ENCODE measurements at places on chromosomes 11 and 22. TPM values are rescaled to one million over a fixed set of nuclear protein-coding genes. Genes with fewer than 3 reads are reported as not detected.

DNA sequence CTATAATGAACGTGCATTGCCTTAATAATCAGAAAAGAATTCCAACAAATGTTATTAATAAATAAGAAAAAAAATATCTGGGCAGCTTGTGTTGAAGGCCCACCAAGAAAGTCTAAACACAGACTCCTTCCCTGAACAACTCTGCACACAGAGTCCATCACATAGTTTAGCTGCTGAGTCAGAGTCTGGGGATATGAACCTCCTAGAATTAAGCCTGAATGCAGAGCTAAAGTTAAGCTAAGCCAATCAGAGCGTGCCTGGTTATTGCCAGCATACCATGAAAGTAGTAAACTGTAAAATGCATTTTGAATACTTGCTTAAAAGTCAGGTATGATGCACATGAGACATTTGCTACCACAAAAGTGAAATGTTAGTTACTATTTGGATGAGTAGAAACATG is 25.6 kb upstream of the TENM4 start:
- H3K4me1 ChIP-seq, result peaks cover under 1% of the 10 kb centered on the region
- no peak overlapping the region for H3K4me3 ChIP-seq
- H3K36me3 ChIP-seq, result no peaks in the 10 kb centered on the region
- peak; percentile 18 for DNase-seq
- no peaks in the 10 kb centered on the region for H3K27me3 ChIP-seq

DNA sequence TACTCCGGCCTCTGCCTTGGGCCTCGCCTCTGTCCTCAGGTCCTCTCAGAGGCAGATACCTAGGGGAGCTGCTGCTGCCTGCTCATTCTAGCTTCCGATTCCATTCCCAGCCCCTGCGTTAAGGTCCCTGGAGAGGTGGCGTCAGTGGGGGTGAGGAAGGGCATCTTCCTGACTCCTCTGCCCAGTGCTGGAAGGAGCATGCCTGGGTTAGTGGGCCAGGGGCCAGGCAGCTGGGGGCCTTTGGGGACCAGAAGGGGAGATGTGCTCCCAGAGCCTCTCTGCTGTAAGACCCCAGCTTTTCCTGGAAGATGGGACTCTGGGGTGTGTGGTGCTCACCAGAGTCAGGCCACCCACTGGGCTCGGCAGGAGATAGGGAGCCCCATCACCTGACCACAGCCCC is 3.6 kb upstream of the MYO7A start:
- no peak for DNase-seq
- no peaks in the 10 kb centered on the region for H3K4me1 ChIP-seq
- H3K4me3 ChIP-seq, result no peak overlapping the region
- H3K27ac ChIP-seq, result no peak overlapping the region

GRCh38 chr11:62463121-62463542 is 44.3 kb downstream of the SCGB1A1 start:
- no peaks in the 10 kb centered on the region for H3K36me3 ChIP-seq
- H3K4me3 ChIP-seq, result no peak overlapping the region
- H3K4me1 ChIP-seq, result no peaks in the 10 kb centered on the region

DNA sequence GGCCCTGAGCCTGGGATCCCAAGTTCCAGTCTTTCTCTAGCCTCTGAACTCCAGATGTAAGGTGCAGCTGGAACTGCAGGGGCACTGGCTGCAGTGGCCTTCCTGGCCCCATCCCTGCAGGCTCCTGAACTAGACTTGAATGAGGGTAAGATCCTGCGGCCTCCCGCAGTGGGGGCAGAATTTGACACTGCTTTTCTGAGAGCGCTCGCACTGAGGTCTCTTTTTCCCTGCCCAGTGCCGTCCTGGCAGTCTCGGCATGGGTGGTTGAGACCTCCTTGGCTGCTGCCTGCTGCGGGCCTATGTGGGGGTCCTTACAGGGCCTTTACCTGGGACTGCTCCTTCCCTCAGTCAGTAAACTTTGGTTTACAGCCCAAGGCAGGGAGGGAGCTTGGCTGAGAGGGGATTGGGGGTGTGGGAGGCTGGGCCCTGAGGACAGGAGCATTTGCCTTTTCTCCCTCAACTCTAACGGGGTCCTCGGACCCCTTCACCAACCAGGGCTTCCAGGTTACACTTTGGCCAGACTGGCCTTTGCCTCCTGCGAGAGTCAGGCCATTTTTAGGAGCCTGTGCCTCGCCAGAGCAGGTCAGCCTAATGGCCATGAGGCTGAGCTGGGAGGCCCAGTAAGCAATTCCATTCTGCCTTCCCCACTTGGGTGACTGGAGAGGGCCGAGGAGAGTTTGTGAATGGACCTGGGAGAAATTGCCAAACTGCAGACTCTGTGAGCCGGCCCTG is 35.4 kb downstream of the FAM83F start:
- H3K4me3 ChIP-seq, result no peak overlapping the region
- no peak overlapping the region for H3K27ac ChIP-seq
- H3K27me3 ChIP-seq, result no peaks in the 10 kb centered on the region
- H3K4me1 ChIP-seq, result no peaks in the 10 kb centered on the region
- peaks cover 12% of the 10 kb centered on the region for H3K36me3 ChIP-seq
- no peak for DNase-seq

The LRRC32 gene
- total RNA-seq, result not detected

The GUCY1A2 gene
- total RNA-seq, result 0.12 TPM

GRCh38 chr11:103534191-103534590 is 425.0 kb downstream of the DYNC2H1 start:
- H3K36me3 ChIP-seq, result peaks cover 4% of the 10 kb centered on the region
- H3K27ac ChIP-seq, result no peak overlapping the region
- H3K4me1 ChIP-seq, result peaks cover 22% of the 10 kb centered on the region

- peaks cover 48% of the 10 kb centered on the region for H3K36me3 ChIP-seq
- H3K27me3 ChIP-seq, result no peaks in the 10 kb centered on the region
- no peak for DNase-seq
- H3K4me3 ChIP-seq, result no peak overlapping the region
- H3K27ac ChIP-seq, result no peak overlapping the region
Observed at GRCh38 chr11:36069576-36070212, 125.8 kb downstream of the LDLRAD3 start.

The TSPAN32 gene
- not detected for total RNA-seq

The PHOX2A gene
- not detected for total RNA-seq

GRCh38 chr22:45762545-45763235 is 91.1 kb downstream of the ATXN10 start:
- DNase-seq, result no peak
- H3K4me1 ChIP-seq, result peaks cover 11% of the 10 kb centered on the region
- H3K27me3 ChIP-seq, result no peaks in the 10 kb centered on the region
- H3K27ac ChIP-seq, result no peak overlapping the region

DNA sequence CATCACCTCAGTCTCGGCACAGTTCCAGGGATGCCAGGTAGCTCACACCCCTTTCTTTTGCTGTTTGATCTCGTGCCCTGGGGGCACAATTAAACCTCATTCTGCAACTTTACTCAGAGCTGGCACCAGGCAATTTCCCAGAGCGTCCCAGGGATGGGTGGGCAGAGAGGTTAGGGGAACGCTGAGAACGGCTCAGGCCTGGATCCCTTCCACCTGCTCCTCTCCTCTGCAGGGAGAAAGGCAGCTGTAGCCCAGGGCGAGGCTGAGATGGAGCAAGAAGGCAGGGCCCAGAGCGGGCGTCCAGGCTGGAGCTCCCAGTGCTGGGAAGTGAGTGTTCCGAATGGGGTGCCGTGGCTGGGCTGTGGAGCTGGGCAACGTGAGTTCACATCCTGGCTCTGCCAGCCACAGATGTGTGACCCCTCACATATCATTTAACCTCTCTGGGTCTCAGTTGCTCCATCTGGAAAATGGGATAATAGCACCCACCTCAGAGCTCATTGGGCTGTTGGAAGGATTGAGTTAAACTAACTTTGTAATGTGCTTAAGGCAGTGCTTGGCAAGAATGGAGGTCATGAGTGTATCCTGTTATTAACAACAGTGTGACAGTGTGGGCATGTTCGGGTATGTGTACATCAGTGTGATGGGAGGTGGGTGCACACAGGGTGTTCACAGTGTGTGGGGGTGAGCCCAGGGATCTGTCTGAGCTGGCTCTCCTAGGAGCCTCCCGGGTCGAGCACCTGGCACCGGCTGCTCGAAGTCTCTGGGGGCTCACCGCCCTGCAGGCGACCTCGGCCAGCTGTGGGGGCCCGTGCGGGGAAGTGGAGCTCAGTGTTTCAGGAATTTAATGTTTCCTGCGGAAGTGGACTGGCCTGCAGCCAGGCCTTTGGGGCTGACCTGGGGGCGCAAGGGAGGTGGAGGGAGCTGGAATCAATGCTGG is 15.5 kb downstream of the OTUB1 start:
- DNase-seq, result no peak
- H3K4me3 ChIP-seq, result no peak overlapping the region
- H3K36me3 ChIP-seq, result peaks cover 15% of the 10 kb centered on the region
- no peaks in the 10 kb centered on the region for H3K4me1 ChIP-seq
- no peak overlapping the region for H3K27ac ChIP-seq

DNA sequence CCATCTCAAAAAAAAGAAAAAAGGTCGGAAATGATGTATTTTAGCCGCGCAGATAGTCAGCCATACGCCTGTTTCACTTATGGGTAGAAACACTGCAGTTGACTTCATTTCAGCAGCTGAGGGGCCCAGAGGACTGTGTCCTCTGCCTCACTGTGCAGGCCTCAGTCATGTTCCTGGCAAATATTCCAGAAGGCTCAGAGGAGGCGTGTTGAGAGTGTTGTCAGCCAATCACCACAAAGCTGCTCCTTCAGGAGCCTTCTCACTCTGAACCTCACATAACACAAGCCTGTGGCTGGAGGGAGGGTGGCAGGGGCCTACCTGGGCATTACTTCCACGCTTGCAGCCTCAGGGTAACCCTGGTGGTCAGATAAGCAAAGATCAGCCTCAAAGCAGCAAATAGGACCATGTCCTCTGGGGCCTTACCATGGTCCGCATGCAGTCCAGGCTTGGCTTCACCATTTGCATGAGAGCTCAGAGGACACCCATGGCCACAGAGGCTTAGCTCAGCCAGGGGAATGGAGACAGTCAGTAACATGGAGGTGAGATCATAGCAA is 17.3 kb upstream of the TREH start:
- no peak overlapping the region for H3K4me3 ChIP-seq
- no peaks in the 10 kb centered on the region for H3K36me3 ChIP-seq
- no peak for DNase-seq
- no peaks in the 10 kb centered on the region for H3K27me3 ChIP-seq
- no peak overlapping the region for H3K27ac ChIP-seq

DNA sequence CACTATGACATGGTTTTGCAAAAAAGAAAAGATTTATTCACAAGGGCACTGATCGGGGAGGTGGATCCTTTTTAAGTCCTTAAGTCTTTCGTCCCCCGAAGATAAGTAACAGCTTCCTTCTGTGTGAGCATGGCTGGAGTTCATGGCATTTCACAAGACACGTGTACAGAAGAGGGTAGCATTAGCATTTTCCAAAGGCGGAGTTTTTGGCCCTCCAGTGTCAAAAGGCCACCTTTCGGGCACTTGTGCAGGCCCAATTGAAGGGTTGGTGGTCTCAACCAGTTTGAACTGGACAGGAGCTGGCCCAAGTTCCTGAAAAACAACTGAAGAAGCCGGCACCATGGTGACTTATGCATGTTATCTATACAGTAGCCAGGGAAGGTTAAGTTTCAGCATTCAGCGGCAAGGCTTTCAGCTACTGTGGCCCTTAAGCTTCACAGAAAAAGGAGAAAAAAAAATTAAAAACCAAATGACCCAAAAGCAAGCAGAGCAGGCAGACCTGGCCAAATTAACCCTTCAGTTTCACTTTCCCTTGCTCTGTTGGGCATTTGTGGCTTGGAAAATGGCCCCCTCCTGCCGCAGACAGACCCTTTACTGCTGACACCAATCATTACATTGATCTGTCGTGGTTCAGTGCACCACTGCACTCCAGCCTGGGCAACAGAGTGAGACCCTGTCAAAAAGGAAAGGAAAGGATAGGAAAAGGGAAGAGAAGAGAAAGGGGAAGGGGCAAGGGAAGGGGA is 18.7 kb downstream of the ZNF74 start:
- H3K27ac ChIP-seq, result no peak overlapping the region
- no peak for DNase-seq
- no peaks in the 10 kb centered on the region for H3K4me1 ChIP-seq
- H3K27me3 ChIP-seq, result no peaks in the 10 kb centered on the region
- no peaks in the 10 kb centered on the region for H3K36me3 ChIP-seq
- H3K4me3 ChIP-seq, result no peak overlapping the region

DNA sequence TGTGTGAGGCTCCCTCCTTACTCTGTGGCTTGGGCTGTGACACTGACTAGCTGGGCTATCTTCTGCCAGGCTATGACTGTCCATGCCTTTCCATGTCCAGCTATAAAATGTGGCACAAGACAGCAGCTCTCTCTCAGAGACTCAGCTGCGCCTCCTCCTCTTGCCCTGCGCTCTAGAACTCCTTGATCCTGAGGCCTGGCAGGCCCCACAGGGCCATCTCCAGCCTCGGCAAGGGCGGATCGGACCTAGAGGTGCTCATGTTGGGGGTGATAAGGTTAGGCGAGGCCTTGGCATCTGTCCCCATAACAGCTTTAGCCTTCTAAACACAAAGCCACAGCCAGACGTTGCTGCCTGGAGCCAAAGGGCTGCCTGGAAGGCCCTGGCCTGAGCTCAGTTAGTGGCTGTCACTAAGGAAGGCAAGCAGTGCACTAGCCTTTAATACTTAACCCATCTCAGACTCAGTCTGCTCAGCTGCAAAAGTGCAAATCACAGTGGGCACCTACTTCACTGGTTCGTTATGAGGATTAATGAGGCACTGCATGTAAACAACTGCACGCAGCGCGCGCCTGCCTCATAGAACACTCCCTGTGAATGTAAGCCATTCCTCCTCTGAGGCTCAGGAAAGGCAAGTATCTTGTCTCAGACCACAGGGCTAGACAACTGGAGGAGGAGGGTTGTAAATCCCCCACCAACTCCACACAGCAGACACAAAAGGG is 1.2 kb downstream of the GUCD1 start:
- H3K4me3 ChIP-seq, result peak overlapping the region; percentile 96
- H3K4me1 ChIP-seq, result peaks cover 45% of the 10 kb centered on the region
- no peaks in the 10 kb centered on the region for H3K27me3 ChIP-seq
- DNase-seq, result no peak
- peaks cover 18% of the 10 kb centered on the region for H3K36me3 ChIP-seq

The DRICH1 gene
- not detected for total RNA-seq

DNA sequence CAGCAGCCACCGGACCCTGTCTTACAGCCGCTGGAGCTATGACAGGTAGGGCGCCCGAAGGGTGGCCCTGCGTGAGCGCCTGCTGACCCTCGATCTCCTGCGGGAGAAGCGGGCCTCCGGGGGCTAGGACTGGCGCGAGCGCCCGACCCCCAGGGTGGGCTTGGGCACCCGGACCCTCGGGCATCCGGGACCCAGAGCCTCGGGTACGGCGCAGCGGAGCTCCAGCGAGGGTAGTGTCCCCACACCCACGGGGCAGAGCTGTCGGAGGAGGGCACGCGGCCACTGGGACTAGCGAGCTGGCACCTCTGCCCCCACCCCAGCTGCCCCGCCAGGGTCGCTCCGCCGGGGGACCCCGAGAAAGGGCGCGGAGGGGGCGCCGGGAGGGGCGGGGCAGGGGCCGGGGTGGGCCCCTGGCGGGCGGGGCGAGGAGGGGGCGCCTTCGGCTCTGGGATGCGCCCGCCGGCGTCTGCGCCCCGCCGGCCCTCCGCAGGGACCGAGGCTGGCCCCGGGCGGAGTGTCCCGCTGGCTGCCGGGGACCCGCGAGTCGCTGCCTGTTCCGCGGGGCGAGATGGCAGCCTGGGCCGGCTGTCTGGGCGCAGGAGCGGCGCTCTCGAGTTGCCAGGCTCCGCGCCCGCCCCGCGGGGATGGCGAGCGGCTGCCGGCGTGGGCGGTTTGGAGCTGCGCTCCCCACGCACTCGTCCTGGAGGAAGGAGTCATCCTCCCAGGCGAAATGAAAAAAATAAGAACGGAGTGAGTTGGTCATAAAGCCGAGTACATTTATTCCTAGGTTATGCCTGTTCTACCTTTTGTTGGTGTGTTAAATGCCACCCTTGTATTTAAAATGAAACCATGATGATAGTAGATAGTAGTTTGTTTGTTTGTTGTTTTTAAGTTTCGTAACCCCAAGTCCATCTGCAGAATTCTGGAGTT is 32.4 kb downstream of the EIF3F start:
- no peaks in the 10 kb centered on the region for H3K36me3 ChIP-seq
- H3K4me1 ChIP-seq, result peaks cover 12% of the 10 kb centered on the region
- DNase-seq, result no peak
- peak overlapping the region; percentile 38 for H3K4me3 ChIP-seq
- H3K27me3 ChIP-seq, result peaks cover 47% of the 10 kb centered on the region
